ENCODE measurements at places on chromosomes 12 and 14. TPM values are rescaled to one million over a fixed set of nuclear protein-coding genes. Genes with fewer than 3 reads are reported as not detected.

Gene INHBC
- polyA plus RNA-seq: 1.5 TPM

Gene ATF7IP
- 28.8 TPM for polyA plus RNA-seq

Gene DAO
- polyA plus RNA-seq: 0.41 TPM

Gene COL2A1
- 57.9 TPM for polyA plus RNA-seq

Gene EFS
- polyA plus RNA-seq: 21.5 TPM

Gene CAND1
- polyA plus RNA-seq: 113 TPM

Gene LRRIQ1
- 1.4 TPM for polyA plus RNA-seq

Gene DTX1
- polyA plus RNA-seq: 2.3 TPM

Gene NFATC4
- 84.5 TPM for polyA plus RNA-seq

Gene PRH2
- polyA plus RNA-seq: not detected

Gene SPX
- polyA plus RNA-seq: 0.97 TPM

Gene ITPR2
- 36.7 TPM for polyA plus RNA-seq

Gene BICDL1
- 26.6 TPM for polyA plus RNA-seq

Gene NAV3
- 1.4 TPM for polyA plus RNA-seq

Gene GARIN6
- polyA plus RNA-seq: not detected

Gene TMEM132C
- polyA plus RNA-seq: 15.5 TPM

Gene MYO1H
- not detected for polyA plus RNA-seq

Gene CD163L1
- 0.71 TPM for polyA plus RNA-seq

Gene SLC5A8
- polyA plus RNA-seq: not detected

Gene SLC25A21
- polyA plus RNA-seq: 1.4 TPM

Gene E2F7
- polyA plus RNA-seq: 2.0 TPM

Gene BIN2
- not detected for polyA plus RNA-seq

Gene SFSWAP
- polyA plus RNA-seq: 21.4 TPM

Gene NPFF
- polyA plus RNA-seq: 0.77 TPM

Gene ADAMTS20
- 0.45 TPM for polyA plus RNA-seq

Gene CCDC177
- not detected for polyA plus RNA-seq

Gene TAS2R50
- polyA plus RNA-seq: not detected

Gene TBX3
- 109 TPM for polyA plus RNA-seq

Gene KRT77
- not detected for polyA plus RNA-seq

Gene RTN1
- 1.1 TPM for polyA plus RNA-seq

Gene LPAR5
- 0.34 TPM for polyA plus RNA-seq

Gene NKX2-1
- 7.3 TPM for polyA plus RNA-seq

Gene APEX1
- polyA plus RNA-seq: 147 TPM

Gene FIGNL2
- polyA plus RNA-seq: 1.1 TPM

Gene GPR84
- not detected for polyA plus RNA-seq
